ENCODE measurements at places on chromosomes 2 and 18.

DNA sequence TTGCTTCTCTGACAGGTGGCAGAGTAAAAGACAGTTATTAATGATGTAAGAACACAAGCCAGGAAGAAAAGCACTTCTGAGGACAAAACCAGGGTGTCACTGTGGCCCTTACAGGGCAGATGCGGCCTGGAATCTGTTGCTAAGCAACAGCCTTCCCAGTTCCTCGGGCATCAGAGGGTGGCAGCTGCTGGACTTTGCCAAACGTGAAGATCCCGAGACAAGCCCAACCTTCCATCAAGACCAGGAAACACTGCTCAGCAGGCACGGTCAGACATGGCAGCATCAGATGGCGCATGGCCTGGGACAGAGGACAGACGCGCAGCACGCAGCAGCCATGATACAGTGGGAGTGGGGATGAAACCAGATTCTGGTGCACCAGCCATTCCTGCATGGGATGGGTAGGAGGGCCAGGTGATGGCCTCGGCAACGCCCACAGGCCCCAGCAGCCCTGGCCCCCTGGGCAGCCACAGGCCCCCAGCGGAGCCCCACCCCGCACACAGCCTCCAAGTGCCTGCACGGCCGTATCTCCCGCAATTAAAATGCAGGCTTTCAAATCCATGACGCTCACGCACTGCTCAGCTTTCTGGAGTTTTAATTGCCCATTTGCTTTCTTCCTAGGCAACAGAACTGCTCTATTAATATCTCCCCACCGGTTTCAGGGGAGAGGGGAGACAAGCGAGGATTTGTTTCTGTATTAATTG lies 89.0 kb downstream of the EIPR1 start:
- ATAC-seq, result no peak

DNA sequence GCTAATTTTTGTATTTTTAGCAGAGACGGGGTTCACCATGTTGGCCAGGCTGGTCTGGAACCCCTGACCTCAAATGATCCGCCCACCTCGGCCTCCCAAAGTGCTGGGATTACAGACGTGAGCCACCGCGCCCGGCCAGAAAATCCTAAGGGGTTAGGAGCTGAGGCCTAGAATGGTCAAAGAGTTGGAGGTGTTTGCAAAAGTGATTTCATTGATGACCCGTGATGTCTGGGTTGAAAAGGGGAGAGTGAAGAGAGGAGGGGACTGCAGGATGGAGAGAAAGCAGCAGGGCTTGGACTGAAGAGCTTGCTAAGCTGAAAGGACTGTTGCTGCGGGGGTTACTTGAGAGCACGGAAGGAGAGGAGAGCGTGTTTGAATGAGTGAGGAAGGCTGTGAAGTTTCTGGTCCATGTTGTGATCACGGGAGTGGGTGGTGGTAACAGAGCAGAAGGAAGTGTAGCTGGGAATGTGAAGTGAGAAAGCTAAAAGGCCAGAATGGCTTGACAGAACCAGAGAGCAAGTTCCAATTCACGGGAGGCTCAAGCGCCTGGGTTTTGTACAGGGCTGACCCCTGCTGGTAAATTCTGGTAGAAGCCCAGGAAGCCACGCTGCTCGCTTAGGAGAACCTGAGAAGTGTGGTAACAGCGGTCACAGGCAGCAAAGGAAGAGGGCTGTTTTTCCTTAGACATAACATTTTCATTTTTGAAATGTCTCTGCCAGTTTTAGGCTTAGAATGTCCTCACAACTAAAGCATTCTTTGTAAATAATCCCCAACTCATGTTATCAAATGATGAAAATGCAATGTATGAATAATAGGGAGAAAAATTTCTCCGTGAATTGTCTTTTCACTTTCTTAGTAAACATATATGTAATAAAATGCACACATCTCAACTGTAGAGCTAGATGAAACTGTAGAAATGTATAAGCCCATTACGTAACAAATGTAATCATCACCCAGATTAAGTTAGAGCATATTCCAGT lies 40.5 kb upstream of the ACTR2 start:
- peak; percentile 100 for ATAC-seq

DNA sequence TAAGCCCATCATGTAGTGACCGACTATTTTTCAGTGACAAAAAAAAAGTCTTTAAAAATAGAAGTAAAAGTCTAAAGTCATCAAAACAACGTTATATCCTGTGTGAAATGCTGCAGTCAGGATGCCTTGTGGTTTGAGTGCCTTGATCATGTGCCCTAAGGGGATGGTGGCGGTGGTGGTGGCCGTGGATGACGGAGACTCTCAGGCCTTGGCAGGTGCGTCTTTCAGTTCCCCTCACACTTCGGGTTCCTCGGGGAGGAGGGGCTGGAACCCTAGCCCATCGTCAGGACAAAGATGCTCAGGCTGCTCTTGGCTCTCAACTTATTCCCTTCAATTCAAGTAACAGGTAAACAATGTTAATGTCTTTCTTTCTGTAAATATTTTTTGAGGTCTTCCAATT lies at the start of gene CD28:
TSS of gene CD28 (plus strand) at position 237 of the 400 bp plus-strand sequence. CDS start at position 295, 58 bp downstream.
- no peak for ATAC-seq

DNA sequence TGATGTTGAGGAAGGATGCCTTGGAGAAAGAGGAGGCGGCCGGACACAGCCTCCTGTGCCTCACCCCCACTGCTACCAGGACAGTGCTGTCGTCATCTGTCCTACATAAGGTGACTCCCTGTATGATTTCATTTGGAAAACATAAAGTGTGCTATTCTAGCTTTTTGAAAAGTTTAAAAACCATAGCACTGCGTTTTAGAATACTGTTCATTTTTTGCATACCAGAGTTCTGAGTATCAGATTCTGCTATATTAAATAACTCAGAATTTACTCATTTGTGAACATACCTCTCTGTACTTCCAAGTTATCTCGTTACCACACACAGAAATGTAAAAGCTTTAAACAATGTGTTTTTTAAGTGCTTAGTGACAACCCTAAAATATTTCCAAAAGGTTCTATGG lies 302.9 kb downstream of the LRRTM1 start:
- ATAC-seq, result peak; percentile 94

- ATAC-seq, result no peak
These were observed 32.9 kb upstream of the SPTBN1 start for GRCh38 chr2:54423213-54423612.

DNA sequence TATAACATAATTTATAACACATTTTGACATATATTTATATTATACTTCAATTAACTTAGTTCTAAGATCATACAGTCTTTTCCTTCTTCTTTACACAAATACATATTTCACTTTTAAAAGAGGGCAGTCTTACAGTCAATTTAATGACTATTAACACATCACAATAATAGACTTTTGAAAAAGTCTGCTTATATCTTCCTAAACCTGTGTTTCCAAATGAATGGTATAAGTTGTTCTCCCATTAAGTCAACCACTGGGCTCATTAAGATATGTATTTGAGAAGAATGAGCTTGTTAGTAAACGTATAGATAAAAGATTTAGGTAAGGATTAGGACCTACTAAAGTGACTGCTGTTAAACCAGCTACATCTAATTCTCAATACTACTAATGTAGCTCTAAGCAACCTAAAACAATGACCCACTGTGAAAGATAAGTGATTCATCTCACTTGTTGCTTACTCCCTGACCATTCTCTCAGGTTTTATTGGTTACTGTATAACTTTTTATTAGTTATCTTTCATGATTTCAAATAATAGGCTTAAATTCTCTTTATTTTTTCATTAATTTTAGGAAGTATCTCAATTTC lies 27.0 kb downstream of the SLC40A1 start:
- ATAC-seq, result no peak

- ATAC-seq, result peak; percentile 61
These were observed 89.5 kb upstream of the STK39 start for GRCh38 chr2:168336786-168337388.

GRCh38 chr2:193824474-193824873 lies 1629.7 kb upstream of the TMEFF2 start:
- ATAC-seq, result peak; percentile 61

- no peak for ATAC-seq
These were observed 151.2 kb upstream of the BARD1 start for GRCh38 chr2:214960677-214961076.

GRCh38 chr2:43818761-43819160 lies 19.9 kb downstream of the ABCG5 start:
- ATAC-seq, result 0 out of 3 replicates have a peak, but pooled peaks have one; percentile 26

- ATAC-seq, result no peak
These were observed 84.5 kb downstream of the HRH4 start for GRCh38 chr18:24544949-24545348.

DNA sequence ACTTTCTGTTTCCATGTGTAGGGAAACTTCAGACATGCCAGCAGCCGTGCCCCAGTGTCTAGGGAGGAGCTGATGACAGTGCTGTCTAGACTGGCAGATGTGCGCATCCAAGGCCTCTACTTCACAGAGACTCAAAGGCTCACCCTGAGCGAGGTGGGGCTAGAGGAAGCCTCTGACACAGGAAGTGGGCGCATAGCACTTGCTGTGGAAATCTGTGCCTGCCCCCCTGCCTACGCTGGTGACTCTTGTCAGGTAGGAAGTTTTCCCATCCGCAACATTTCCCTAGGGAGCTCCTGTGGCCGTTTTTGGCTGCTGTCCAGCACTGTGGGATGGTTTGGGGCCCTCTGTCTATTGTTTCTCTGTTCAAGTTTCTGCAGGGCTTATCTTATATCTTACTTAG lies 143.1 kb upstream of the TTC39C start:
- peak; percentile 71 for ATAC-seq

- no peak for ATAC-seq
These were observed 465.8 kb upstream of the MEIS1 start for GRCh38 chr2:65969161-65969560.

DNA sequence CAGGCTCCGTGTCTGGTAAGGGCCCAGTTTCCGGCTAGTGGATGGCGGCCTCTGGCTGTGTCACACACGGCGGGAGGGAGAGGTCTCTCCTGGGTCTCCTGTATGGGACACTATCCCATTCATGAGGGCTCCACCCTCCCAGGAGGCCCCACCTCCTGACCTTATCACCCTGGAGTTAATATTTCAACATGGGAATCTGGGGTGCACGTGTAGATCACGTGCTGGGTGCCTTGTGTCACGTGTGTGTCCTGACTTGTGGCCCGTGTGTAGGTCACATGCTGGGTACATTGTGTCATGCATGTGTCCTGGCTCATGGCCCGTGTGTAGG lies 9.9 kb downstream of the NEU4 start:
- no peak for ATAC-seq

DNA sequence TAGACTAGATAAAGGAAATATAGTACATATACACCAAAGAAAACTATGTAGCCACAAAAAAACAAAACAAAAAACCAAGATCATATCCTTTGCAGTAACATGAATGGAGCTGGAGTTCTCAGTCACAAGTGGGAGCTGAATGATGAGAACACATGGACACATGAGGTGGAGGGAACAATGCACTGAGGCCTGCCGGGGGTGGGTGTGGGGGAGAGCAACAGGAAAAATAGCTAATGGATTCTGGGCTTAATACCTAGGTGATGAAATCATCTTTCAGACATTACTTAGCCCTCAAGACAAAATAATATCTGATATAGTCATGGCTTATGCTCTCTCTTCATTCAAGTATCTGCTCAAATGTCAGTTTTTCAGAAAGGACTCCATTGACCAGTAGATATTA lies 930.6 kb downstream of the LRP1B start:
- no peak for ATAC-seq

- no peak for ATAC-seq
These were observed 18.7 kb downstream of the MEP1B start for GRCh38 chr18:32208577-32208976.

DNA sequence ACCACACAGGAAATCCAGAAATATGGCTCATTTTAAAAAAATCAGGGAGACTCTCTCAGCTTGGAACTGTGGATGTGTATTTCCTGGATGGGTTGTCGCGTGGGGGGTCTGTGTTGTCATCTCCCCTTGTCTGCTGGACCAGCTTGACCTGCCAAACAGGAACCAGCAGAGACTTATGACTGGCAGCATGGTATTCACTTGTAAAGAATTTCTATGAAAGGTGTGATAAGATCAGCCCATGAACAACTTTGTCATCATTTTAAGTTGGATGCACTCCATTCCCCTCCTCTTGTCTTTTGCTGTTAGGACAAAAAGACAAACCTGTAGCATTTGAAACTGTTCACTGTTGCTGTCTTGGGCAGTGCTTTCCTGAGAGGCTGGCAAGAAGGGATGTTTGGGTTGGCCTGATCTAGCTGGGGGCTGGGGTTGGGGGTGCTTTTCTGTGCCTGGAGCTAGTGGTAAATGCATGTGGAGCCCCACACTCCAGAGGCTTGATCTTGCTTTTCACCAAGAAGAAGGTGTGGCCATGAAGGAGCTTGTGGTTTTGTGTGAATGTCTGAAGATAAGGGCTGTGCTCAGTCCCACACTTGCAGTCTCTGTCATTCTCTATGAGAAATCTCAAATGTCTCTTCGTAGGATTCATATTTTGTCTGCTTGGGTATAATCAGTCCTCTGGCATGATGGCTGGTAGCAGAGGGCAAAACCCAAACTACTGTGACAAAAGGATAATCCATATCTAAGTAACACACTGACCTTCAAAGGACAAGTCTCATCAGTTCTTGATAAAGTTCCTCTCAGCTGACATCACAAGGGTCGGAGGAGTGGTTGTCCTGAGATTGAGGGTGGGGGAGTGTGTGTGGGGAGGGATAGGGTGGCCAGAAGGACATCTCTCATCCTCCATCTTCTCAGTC lies 39.0 kb downstream of the RALB start:
- ATAC-seq, result peak; percentile 46

- no peak for ATAC-seq
These were observed 88.3 kb downstream of the NFATC1 start for GRCh38 chr18:79483971-79484491.

- no peak for ATAC-seq
These were observed 79.0 kb downstream of the OLA1 start for GRCh38 chr2:174169372-174169771.

GRCh38 chr2:220064111-220065030 lies 436.9 kb downstream of the SLC4A3 start:
- no peak for ATAC-seq

- ATAC-seq, result no peak
These were observed 221.3 kb upstream of the ITGA4 start for GRCh38 chr2:181235683-181236459.

GRCh38 chr2:108594132-108594981 lies 60.1 kb downstream of the LIMS1 start:
- peak; percentile 71 for ATAC-seq

DNA sequence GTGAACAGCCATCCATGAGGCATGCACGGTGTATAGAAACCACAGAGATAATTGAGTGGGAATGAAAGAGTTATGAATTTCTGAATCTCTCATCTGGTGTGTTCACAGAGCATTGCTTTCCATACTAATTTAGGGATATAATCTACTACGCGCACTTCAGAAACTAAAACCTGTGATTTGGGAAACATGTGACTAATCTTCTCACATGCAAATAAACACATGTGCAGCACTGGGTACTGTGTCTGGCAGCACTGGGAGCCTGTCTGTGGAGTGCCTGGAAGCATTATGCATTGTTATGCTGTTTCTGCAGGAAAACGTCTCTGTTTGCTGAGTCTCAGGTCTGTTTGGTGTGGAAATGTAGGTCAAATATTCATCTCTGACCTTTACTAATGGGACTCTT lies 287.3 kb downstream of the CMPK2 start:
- no peak for ATAC-seq
